H4 (cell line): ENCODE measurements at places on chromosomes 2 and 18.

GRCh38 chr2:222613715-222614331 is 42.1 kb downstream of the FARSB start:
- DNase-seq: peak; percentile 61

DNA sequence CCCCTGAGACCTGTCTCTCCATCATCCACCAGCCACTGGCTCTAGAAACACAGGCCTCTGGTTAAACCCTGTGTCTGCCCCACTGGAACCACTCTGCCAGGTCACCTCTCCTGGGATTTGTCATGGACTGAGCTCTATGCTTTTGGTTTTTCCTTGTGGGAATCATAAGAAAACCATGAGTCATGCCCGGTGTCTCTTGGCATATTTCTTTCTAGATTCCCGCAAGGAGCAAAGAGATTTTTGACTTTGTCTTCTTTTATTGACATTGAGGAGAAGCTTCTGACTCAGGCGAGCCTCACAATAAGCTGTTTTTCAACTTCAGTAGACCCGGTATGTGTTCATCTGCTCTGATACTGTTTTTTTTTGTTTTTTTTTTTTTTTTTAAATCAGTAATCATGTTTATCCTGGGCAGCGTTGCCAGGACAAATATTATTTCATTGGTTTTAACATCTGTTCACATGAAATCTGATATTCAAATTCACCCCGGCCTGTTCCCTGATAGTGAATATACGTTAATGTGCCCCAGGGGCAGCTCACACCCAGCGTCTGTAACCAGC is 207.1 kb downstream of the ACKR3 start:
- DNase-seq: peak; percentile 81

GRCh38 chr2:108813732-108814131 is 27.2 kb downstream of the CCDC138 start:
- DNase-seq: no peak

DNA sequence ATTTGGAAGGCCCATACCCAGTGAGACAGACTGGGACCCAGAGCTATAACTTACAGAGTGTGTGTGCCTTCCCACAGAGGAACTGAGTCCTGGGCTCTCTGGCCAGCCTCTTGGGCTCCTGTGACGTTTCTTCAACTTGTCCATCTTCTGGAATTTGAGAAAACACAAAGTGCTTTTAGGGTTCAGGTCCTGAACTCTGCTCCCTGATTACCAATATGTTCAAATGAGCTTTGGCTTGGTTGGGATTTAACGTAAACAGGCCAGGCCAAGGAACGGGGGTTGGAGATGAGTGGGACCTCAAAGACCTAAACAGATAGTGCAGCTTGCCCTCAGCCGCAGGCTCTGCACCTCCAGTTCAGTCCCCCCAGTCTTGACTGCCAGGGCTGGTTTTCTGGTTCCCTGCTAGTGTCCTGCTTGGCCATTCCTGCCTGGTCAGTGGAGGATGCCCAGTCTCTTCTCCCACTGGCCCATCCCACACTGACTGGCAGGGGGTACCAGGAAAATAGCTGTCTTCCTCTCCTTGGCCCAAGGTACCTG is 44.9 kb downstream of the TMEM17 start:
- no peak for DNase-seq

- DNase-seq: peak; percentile 32
Measured at GRCh38 chr18:75211953-75212750, 1.6 kb downstream of the TSHZ1 start.

- DNase-seq: no peak
Measured at GRCh38 chr18:11112286-11112685, 37.1 kb downstream of the PIEZO2 start.

- no peak for DNase-seq
Measured at GRCh38 chr2:127080226-127080937, 26.6 kb downstream of the BIN1 start.

DNA sequence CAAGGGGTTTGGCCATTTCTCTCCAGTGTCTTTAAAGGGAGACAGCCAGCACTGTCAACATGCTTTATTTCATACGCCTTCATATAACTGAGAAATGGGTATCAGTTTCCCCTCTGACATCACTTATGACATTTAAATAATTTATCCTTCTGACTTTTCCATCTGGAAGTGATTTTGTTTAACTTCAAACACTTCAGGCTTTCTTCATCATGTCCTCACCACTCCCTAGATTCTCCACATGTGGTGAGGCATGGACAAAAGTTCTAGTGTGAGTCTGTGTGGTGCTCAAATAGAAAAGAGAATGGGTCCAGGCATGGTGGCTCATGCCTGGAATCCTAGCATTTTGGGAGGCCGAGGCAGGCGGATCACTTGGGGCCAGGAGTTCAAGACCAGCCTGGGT is 158.6 kb downstream of the TXNL1 start:
- no peak for DNase-seq

GRCh38 chr2:2746731-2747130 is 415.7 kb upstream of the MYT1L start:
- no peak for DNase-seq

DNA sequence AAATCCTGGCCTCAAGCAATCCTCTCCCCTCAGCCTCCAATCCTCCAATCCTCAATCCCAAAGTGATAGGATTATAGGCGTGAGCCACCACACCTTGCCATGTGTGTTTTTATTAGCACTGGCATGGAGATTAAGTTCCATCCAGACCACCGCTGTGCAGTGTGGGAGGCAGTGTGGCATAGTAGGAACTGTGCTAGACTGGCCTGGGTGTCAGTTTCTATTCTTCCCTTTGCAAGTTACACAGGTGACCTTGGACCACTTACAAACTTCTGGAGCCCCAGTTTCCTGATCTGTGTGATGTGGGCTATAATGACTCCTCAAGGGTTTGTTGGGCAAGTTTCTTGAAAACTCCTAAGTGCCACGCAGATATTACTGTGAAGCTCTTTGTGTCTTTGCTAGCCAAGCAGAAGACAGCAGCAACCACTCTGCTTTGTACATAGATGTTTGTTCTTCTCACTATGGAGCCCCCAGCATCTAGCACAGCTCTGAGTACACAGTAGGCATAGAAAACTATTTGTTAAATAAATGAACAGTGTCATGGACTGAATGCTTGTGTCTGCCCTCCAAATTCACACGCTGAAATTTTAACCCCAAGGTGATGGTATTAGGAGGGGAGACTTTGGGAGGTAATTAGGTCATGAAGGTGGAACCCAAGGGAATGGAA is 93.0 kb downstream of the LBH start:
- DNase-seq: no peak

- DNase-seq: no peak
Measured at GRCh38 chr2:71589763-71590162, 136.4 kb downstream of the DYSF start.

GRCh38 chr18:36848609-36849008 is 19.7 kb downstream of the KIAA1328 start:
- no peak for DNase-seq

DNA sequence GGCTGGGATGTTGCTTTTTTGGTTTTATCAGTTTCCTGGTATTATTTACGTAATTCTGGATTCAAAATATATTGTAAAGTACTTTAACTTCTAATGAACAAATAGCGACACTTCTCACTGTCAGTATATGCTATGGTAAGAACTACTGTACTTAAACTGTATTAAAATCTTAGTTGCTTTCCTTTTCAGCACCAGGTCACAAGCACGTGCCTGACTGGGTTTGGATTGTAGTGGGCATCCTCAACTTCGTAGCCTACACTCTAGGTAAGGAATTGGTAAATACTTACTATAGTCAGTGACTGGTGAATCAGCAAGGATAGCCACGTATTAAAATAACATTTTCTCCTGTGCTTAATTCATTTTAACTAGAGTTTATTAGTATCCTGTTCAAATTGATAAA is 20.4 kb upstream of the ADGRF3 start:
- no peak for DNase-seq

DNA sequence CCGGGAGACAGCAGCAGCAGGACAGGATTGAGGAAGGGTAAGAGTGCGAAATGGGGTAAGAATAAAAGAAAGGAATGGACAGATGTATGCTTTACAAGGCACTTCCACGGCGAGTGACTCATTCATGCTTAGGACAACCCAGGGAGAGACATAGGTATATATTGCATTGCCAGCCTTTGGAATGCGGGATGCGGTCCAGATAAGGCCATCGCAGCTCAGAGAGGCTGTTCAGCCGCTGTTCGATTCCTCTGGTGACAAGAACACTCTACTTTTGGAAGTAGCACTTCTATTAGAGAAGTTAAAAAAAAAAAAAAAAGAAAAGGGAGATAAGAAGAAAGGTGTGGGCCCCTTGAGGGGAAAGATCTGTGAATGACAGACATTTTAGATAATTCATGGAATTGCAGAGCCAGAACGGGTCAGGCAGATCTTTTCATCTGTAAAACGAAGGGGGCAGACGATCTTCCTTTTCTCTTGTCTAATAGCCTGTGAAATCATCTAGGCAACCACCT is 819 bp upstream of the NCOA1 start:
- DNase-seq: peak; percentile 57

GRCh38 chr2:157777427-157777826 is 98.7 kb downstream of the ACVR1 start:
- peak; percentile 29 for DNase-seq
